ENCODE measurements at places on chromosomes 6 and 20.

DNA sequence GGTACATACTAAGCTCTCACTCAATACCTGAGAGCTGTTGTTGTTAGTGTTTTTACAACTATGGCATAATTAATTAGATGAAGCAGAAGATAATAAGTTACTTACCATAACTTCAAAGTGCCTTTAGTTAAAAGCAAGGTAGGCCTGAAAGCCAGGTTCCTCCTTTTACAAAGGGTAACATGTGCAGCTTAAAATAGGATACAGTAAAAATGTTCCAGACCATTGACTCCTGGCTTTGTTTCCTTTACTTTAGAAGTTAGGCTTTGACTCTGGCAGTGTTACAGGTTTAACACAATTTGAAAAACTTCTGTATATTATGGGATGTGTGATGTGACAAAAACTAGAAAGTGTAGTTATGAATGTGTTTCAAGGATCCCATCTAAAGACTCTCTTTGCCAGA, 522.5 kb downstream of the EPM2A start:
- no peak for DNase-seq

GRCh38 chr6:19070520-19070919, 683.4 kb downstream of the RNF144B start:
- DNase-seq = no peak

GRCh38 chr6:74609871-74610270, 596.0 kb downstream of the COL12A1 start:
- DNase-seq = peak; percentile 74

DNA sequence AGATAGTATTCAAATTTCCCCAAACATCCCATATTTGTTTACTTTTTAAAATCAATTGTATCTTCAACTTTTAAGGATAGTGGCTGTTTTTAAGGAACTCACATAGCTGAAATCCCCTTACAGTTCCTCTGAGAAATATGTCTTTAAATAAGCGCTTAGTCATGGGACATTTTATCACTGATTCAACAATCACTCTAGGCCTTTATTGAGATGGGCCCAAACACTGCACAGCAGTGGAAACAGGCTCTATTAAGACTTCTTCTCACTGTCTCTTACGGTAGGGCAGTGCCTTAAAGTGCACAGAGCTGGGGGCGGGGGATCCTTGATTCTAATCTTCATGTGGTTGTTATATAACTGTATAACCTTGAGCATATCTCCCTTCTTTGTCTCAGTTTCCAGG, 59.8 kb upstream of the RREB1 start:
- peak; percentile 34 for DNase-seq

- no peak for DNase-seq
Observed at GRCh38 chr6:49257549-49257948, 205.5 kb downstream of the MMUT start.

GRCh38 chr20:10432079-10432478, 1.9 kb downstream of the MKKS start:
- DNase-seq = no peak

DNA sequence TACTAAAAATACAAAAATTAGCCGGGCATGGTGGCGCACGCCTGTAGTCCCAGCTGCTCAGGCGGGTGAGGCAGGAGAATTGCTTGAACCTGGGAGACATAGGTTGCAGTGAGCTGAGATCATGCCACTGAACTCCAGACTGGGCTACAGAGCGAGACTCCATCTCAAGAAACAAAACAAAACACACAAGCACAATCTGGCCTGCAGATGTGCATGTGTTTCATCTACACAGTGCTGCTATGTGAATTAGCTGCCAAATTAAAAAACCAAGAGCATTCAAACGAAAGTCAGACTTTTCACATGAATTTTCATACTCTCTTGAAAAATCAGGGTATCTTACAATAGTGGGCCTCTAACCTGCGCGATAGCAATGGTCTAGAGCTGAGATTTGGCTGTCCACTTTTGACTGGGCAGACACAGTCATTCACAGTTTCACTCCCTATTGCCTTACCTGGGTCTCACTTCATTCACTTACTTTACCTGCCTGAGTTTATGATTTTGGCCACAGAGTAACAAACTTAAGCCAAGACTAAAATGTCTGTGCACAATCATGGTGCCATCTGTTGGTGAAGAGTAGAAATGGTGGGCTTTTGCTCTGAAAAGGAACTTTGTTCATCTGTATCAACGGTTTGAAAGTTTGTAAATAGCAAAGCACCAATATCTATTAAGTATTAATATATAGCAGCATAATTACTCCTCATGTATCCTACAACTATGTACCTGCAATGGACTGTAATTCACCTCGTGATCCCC, 138.5 kb upstream of the UST start:
- peak; percentile 11 for DNase-seq

All from fibroblast of skin of right quadriceps (primary cell).